Keratinocyte (primary cell): ENCODE measurements at places on chromosomes 16 and 17.

DNA sequence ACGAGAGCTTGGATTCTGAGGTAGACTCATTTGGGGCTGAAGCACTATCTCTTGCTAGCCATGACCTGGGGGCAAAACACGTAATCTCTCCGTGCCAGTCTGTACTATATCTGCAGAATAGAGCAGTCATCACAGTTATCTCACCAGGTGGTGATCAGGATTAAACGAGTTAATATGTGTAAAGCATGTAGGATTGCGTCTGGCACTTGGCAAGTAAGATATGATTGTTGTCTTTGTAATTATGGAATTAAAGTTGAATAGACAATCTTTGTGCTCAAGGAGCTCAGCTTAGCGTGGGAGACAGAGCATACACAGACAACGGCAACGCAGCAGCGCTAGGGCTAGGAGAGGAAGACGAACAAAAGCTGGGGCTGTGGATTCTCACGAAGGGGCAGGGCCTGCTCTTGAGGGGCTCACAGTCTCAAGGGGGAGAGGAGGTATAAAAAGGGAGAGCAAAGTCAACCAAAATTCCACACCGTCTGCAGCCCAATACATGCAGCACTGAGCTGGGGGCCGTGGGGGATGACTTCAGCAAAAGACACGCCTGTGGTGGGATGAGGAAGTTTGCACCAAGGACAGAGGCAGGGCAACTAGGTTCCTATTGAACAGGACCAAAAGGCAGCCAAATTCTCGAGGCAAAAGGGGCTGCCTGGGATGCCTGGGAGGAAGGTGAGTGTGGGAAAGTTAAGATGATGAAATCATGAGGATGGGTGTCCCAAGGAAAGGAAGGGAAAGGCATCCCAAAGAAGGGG lies 68.6 kb downstream of the SDK2 start:
- DNase-seq: no peak

- DNase-seq: no peak
Measured at GRCh38 chr17:2198927-2199326, 104.7 kb downstream of the SMG6 start.

- DNase-seq: no peak
Measured at GRCh38 chr16:6482696-6483468, 849.8 kb upstream of the RBFOX1 start.

DNA sequence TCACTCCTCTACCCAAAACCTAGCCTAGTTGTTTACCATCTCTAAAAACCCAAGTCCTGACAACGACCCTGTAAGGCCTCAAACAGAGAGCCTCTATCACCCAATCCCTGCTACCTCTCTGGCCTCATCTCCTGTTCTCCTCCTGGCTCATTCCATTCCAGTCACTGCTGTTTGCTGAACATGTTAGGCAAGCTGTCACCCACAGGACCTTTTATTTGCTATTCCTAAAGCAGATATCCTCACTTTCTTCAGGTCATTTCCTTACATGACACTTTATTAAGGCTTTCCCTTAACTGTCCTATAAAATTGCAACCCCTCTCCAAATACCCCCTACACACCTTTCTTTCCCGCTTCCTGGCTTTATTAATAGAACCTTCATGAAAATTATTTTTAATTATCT lies 85.1 kb downstream of the KANSL1 start:
- DNase-seq: no peak

DNA sequence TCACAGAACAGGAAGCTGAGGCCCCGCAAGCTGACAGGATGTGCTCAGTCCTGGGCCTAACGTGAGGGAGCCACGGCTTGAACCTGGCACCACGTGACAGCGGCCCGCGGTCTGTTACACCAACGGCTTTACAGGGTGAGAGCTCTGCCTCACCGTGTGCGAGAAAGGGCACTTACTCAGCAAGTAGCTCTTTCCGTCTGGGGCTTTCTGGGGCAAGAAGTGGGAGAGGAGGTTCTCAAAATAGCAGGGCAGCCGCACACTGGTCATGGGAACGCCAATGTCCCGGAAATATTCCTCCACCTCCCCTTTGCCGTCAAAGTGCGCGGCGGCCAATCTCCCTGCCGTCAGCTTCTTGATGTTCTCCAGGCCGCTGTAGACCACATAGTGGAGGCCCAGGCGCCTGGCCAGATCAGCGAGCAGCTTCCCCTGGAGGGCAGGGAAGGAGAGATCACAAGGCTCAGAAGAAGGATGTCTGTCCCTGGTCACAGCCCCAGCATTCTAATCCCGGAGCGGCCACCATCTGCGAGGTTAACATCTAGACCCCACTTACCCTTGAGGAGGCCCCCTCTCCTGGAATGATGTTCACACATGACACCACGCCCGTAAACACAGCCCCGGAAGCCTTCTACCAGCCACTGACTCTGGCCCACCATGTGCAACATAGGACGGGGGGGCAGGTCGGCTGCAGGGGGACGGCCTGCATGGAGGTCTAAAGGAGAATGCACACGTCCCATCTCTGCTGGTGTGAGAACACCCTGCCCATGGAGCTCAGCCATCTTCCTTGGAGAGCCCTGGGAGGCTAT lies 8.2 kb downstream of the NMRAL1 start:
- DNase-seq: no peak
